ENCODE measurements at places on chromosomes 13 and 19.

GRCh38 chr13:42174344-42175162 is 97.4 kb upstream of the AKAP11 start:
- peak; percentile 24 for DNase-seq

DNA sequence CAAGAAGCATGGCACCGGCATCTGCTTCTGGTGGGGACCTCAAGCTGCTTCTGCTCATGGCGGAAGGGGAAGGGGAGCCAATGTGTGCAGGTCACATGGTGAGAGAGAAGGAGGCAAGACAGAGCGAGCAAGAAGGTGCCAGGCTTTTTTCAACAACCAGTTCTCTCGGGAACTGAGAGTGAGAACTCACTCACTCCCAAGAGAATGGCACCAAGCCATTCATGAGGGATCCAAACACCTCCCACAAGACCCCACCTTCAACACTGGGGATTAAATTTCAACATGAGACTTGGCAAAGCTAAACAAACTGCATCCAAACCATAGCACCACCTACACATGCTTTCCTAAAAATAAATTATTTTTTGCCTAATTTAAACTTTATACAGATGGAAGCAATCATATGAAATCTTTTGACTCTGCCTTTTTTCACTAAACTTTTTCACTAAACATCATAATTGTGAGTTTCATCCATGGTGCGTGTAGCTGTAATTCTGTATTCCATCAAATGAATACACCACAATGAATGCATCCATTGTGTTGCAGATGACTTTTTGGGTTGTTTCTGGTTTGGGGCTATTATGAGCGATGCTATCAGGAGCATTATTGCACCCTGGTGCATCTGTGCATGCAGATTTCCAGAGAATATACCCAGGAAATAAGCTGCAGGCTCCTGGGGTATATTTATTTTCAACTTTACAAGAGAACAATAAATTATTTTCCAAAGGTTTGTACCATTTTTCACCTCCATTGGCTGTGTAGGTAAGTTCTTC is 14.6 kb upstream of the IPO5 start:
- peak; percentile 47 for DNase-seq

- DNase-seq = no peak
Measured at GRCh38 chr19:47469363-47469700, 2.4 kb downstream of the SLC8A2 start.

DNA sequence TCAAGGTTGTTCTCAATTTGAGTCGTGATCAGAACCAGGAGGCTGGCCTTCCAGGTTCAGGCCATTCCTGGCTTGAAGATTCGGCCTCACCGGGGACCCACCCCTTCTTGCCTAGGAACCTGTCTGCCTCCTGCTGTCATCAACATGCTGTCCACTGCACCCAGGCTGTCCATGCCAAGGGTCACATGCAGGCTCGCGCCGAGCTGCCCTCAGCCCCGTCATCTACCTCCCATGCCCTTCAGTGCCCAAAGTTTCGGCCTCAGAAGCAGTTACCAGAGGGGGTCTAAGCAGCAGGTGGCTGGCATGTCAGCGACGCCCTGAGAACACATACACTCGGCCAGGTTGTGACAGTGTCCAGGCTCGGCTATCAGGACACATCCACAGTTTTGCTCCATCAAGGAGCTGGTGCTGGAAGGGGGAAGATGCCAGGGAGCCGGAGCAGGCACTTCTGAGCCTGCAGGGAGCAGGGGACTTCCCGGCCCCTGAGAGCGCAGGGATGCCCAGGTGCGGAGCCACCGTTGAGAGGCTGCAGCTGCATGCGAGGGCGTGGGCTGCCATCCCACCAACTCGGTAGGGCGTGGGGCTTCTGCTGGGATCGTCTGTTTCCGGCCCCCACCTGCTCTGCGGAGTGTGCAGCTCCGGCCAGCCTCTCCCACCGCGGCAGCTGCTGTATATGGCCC is 590.9 kb upstream of the SLITRK5 start:
- DNase-seq = no peak

GRCh38 chr19:17468302-17469091 is 1.8 kb upstream of the SLC27A1 start:
- DNase-seq = peak; percentile 40

DNA sequence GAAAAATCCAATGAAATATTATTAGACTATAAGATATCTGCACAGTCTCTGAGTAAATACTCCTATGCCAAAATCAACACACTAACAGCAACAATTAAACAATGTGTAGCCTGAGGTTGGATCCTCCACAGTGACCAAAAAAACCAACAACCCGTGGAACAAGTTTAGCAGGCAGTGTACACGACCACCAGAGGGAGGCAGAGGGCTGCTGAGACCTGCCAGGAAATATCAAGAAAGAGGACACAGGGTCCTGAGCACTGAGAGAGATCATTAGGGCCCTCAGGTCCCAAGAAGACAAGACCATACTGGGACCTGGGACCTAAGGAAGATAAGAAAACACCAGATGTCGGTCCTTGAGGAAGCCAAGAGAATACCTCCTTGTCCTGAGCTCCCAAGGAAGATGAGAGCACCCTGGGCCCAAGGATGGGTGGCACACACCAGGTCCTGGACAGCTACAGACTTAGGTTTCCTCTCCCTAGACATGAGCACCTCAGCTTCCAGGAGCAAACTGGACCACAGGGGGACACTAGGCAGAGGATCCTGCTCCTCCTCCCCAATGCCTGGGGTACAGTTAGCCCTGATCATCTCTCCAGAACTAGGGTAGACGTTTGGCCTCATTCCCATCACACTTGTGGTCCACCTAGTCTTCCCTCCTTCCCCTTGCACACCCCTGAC is 822 bp upstream of the ZNF274 start:
- peak; percentile 55 for DNase-seq

GRCh38 chr13:99033814-99034213 is 56.0 kb upstream of the DOCK9 start:
- peak; percentile 52 for DNase-seq

DNA sequence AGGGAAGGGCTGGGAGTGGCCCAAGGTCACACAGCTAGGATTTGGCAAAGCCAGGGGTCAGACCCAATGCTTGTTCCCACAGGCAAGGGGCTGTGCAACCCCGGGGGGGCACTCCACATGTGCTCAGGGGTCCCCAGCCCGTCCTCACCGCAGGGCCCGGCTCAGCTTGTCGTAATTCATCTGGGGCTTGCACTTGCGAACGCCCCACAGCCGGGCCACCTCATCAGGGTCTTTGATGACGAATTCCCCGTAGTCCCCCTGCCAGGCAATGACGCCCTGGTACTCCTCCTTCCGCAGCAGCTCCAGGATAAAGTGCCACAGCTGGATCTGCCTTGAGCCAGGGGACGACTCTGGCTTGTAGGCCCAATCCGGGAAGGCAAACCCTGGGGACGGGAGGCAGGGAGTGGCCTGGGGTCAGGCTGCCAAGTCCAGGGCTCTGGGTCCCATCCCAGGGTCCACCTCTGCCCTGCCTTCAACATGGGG is 4.7 kb downstream of the ERF start:
- no peak for DNase-seq

GRCh38 chr19:39351537-39352064 is 9.4 kb downstream of the SAMD4B start:
- no peak for DNase-seq

DNA sequence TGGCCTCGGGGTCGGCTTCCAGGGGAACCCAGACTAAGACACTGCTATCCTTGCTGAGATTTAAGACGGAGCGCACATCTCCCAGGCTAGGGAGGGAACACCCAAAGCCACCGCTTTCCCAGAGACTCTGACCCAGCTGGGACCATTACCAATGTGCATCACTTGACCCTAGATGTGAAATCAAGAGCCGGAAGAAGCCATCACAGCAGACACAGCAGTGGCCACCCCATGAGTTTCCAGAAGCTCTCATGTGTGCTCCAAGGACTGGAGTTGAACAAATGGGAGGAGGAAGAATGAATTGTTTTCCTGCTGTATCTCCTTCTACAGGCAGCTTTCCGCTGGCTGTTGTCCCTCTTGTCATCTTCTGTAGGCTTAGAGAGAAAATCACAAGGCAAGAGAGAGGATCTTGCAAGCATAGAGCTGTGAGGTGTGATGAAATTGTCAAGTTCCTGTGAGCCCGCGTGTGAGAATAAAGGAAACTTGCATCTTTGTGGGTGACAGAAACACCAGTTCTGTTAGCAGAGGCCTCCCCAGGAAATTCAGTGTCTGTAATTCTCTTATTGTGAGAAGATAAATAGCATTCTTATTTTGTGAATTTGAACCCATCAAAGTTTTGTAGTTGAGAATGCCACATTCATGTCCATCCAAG is 711.8 kb downstream of the UQCRFS1 start:
- DNase-seq = no peak

- DNase-seq = no peak
Measured at GRCh38 chr13:77836423-77836822, 82.2 kb downstream of the EDNRB start.

- peak; percentile 58 for DNase-seq
Measured at GRCh38 chr13:37225414-37226070, 120.1 kb upstream of the CSNK1A1L start.

DNA sequence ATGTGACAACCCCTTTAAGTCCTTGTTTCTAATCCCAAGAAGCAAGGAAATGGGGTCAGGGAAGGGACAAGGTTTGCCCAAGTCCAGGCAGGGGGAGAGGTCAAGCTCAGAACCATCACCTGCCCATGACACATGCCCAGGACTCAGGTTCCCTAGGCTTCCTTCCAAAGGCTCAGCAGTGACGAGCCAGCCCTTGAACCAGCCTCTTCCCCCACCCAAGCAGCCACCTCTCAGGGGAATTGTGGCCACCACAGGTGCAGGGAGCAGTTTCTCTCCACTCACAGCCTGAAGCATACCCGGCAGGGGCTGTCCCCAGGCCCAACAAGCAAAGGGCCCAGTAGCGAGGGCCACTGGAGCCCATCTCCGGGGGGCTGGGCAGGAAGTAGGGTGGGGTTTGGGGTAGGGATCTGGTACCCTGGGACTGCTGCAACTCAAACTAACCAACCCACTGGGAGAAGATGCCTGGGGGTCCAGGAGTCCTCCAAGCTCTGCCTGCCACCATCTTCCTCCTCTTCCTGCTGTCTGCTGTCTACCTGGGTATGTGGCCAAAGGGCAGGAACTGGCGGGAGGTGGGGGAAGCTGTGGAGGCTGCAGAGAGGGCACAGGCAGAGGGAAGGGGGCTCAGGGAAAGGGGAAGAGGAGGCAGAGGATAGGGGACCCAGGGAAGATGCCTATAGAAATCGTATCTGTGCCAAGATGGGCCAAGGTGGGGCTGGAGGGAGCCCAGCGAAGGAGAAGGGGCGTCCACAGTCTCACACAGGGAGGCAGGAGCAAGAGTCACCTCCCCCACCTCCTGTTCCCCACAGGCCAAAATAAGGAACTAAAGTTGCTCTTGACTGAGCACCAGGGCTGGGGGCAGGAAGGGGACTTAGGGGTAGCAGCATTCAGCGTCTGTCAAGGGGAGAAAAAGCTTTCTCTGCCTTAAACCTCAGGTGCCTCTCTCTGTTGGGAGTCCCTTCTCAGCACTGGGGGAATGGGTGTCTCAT is at the start of gene CD79A:
Gene CD79A, plus strand, starts transcription at position 433 of the 986 bp plus-strand sequence. Its CDS starts 26 bp downstream, at position 459.
- no peak for DNase-seq

- no peak for DNase-seq
Measured at GRCh38 chr19:34489175-34489574, 7.6 kb downstream of the WTIP start.

DNA sequence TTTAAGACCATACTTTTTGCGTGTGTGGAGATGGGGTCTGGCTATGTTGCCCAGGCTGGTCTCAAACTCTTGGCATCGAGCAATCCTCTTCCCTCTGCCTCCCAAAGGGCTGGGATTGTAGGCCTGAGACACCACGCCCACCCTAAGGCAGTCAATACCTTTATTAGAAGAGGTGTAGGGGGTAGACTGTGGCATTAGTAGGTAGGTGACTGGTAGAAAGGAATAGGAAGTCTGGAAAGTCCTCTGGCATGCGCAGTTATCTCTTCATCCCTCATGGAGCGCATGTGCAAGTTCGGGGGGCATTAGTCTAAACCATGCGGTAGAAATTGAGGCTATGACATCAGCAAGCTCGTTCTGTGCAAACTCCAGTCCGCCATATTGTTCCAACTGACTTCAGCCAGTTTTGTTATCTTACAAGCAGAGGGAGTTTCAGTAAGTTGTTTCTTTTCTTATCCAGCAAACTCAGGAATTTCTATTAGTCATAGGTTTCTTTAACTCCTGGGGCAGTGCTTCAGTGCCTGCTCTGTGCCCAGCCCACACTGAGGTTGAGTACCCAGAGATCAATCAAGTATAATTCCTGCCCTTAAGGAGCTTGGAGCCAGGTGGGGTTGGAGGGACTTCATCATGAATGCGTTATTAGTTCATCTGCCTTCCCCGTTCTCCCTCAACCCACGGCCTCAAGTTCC is 7.3 kb upstream of the RANBP3 start:
- DNase-seq = peak; percentile 84

DNA sequence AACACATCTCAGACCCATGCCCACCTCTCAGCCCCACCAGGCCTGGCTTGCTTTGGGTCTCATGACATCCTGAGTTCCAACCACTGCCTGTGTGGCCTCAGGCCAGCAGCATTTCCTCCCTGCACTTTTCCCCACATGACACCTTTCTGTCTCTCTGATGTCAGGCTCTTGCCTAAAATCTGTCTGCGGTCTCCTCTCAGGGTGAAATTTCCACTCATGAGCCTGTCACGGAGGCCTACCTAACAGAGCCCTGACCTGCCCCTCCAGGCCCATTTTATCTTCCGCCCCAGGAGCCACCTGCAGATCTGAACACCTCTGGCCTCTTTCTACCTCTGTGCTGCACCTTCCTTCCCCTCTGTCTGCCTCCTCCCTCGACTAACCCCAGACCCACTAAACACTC is 93.5 kb downstream of the ZDHHC20 start:
- DNase-seq = no peak

GRCh38 chr19:4089400-4089908 is 22.8 kb upstream of the ZBTB7A start:
- DNase-seq = no peak

- no peak for DNase-seq
Measured at GRCh38 chr19:12872941-12873890, 8.0 kb downstream of the DNASE2 start.

DNA sequence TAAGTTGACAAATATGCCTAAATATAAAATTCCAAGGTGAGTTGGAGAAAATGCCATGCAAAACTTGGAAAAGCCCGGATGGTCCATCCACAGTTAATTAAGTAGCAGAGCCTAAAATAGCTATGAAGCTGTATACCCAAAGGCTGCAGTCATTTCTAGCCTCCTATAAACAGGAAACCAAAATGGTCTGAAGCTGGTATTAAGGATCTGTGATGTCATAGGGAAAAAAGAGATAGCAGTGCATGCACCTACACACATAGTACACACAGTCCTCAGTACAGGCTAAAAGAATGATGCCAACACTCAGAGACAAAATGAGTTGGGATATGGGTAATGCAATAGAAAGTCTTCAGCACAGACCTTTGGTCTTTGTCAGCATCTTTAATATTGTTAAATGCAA is 736.9 kb downstream of the EFNB2 start:
- DNase-seq = no peak

DNA sequence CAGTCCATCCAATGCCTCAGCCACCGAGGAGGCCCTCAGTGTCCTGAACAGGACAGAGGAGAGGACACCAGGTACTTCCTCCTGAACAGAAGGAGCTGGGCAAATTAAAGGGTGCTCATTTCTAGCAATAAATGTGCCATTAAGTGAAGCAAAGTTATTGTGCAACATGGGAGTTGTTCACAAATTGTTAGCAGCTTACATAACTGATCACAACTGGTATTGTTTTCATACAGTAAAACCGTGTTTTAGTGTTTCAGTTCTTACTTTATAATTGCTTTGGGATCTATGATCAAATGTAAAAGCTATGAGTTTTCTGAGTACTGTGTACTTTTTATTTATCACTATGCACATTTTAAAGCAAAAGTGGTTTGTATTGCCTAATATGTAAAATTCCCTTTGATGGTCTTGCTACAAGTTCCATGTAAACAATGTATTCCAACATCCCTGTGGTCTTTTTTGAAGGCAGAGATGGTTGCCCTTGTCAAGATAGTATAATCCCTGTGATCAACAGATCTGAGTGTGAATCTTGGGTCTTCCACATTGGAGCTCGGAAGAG is 263.1 kb downstream of the FGF14 start:
- DNase-seq = no peak

Data from cardiac muscle cell (in vitro differentiated cells and primary cell).